ENCODE measurements at places on chromosomes 5 and 9.

GRCh38 chr9:123589361-123590239 lies 233.6 kb downstream of the CRB2 start:
- no peak for DNase-seq

- DNase-seq, result no peak
Measured at GRCh38 chr5:123709422-123709821, 197.4 kb downstream of the CSNK1G3 start.

GRCh38 chr5:17995997-17996396 lies 361.7 kb downstream of the TAF11L14 start:
- no peak for DNase-seq

GRCh38 chr5:80254767-80255430 lies 949 bp downstream of the SERINC5 start:
- DNase-seq, result peak; percentile 25

DNA sequence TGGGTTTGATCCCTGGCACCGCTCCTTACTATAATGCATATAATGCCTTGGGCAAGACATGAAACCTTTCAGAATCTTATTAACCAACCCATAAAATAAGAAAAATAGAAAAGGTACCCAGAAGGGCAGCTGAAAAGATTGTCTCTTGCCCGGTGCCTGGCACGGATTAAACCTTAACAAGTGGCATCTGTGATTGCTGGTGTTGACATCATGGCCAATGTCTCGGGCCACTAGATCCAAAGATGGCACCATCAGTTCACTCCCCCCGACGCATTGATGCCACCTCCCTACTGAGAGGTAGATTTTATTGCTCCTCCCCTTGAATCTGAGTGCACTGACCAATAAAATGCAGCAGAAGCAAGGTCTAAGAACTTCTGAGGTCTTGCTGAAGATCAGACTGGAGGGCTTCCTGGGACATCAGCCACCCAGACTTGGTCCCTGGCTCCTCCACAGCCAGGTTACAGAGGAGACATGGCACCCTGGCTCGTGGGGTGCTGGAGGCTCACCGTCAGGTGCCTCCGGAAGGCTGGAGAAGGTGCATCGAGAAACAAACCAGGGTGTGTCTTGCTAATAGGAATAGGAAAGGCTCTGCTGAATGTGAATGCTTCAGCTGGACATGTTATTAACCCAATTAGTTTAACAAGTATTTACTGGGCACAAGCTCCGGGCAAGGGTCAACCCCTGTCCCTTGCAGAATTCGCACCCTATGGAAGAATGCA lies 80.0 kb upstream of the COL5A1 start:
- DNase-seq, result no peak

DNA sequence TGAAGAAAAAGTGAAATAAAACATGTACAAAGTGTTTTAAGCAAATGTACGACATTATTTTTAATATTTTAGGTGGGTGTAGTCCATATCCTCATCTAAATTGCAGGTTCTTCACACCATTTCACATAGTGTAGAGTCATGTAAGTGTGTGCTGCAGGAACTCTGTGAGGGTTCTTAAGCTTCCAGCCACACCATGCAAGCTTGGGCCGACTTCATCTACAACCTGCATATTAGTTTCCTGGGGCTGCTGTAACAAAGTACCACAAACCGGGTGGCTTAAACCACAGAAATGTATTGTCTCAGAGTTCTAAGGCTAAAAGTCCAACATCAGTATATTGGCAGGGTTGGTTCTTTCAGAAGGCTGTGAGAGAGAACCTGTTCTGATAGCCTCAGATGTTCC lies 10.2 kb downstream of the PAM start:
- DNase-seq, result no peak

DNA sequence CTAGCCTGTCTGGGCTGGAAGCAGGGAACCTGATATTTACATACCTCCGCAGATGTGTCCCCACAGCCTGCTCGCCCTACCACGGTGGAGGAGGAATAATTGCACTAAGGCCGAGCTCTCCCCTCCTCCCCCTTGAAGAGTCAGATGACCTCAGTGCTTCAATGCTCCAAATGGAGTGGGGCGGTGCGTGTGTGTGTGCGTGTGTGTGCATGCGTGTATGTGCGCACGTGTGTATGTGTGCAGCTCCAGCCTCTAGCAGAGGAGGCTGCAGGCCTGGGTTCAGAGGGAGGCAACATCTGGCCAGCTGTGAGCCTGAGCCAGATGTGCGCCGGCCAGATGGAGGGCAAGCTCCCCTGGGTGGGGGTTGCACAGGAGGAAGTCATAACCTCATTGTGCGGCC lies 90.5 kb downstream of the NRG2 start:
- DNase-seq, result no peak

DNA sequence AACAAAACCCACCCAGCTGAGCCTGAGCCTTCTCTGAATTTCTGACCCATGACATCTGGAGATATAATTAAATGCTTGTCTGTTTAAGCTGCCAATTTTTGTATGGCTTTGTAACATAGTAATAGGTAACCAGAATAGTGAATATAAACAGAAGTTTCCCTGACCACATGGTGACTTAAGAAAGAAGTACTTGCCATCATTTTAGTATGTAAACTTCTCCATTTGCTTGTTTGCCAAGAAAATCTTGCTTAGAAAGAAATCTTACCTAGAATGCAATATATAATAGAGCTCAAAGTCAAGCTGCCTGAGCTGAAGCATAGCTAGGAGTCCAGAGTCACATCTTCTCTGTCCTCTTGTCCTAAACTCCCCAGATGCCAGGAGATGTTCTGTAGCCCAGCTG lies 117.0 kb downstream of the PCSK1 start:
- DNase-seq, result no peak

- DNase-seq, result no peak
Measured at GRCh38 chr9:137919649-137920141, 42.1 kb downstream of the CACNA1B start.

DNA sequence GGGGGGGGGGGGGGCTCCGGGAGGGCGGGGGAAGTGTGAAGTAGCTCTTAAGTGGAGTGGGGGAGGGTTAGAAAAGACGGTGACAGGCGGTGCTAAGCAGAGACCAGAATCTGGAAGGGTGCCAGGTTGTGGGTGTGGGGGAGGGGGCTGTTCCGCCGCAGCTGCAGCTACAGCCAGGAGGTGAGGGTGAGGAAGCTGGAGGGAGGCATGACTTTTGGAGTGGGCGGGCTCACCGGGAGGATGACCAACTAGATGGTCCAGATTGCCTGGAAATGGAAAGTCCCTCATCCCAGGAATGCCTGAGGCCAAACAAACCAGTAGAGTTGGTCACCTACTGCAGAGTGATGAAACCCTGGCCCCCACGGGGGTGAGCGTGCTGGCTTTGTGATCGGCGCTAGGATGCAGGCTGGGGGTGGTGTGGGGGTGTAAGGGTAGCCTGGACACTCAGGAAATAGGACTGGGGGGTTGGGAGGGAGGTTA lies 158.1 kb upstream of the SHB start:
- no peak for DNase-seq

GRCh38 chr5:75510417-75510835 lies 1.0 kb downstream of the CERT1 start:
- DNase-seq, result no peak

- DNase-seq, result no peak
Measured at GRCh38 chr5:80409367-80409966, 1.6 kb downstream of the ZFYVE16 start.

DNA sequence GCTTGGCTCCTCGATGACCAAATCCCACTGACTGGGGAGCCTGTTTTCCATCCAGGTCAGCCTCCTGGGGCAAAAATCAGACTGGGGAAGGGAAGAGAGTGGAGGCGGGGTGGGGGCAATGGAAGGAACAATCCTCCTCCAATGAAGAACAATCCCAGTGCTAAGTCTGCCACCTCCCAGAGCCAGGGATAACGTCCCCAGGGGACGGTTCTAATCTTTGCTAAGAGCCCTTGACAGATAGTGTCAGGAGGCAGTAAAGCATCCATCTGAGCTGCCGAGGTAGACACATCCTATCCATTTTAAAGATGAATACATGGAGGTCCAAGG lies 298.5 kb upstream of the MSX2 start:
- DNase-seq, result no peak

DNA sequence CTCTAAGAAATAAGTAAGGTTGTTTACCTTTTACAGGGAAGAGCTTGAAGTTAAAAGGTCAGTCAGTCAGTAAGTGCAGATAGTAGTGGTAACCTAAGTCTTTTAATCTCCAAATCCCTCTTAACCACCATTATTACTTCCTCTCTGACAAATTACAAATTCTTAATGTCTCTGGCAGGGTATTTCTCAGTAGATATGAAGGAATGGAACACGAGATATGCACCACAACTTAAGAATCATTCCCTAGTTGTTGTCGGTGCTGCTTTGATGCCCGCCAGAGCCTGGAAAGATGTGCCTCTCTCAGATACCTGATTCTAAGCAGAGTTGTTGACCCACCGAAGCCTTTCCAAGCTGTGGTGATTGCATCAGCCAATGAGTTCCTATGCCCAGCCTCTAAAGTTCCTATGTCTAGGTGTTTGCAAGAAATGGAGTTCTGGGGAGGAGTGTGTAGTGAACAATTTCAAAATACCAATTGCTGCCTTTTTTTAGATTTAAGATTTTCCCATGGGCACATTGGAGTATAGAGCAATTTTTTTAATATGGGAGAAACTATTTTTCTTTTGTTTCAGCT lies 78.5 kb downstream of the CD180 start:
- no peak for DNase-seq

- DNase-seq, result no peak
Measured at GRCh38 chr5:4977416-4978110, 162.6 kb upstream of the ADAMTS16 start.

DNA sequence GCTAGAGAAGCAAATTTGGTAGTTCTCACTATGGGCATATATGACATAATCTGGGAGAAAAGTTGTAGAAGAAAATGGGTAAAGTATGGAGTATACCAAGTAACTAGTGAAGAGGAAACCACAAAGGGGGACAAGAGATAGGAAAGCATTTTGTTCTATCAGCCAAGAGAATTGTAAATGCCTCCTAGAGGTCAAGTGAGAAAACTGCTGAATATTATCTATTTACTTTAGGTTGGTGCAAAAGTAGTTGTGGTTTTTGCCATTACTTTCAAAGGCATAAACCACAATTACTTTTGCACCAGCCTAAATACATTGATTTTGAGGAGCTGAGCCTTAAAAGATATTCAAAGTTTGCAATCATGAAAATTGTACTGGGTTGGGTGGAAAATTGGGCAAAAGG lies 126.7 kb upstream of the GRHPR start:
- DNase-seq, result no peak

GRCh38 chr9:99370376-99370775 lies 148.3 kb downstream of the SEC61B start:
- DNase-seq, result no peak

- DNase-seq, result no peak
Measured at GRCh38 chr5:54624805-54625568, 107.4 kb downstream of the SNX18 start.

DNA sequence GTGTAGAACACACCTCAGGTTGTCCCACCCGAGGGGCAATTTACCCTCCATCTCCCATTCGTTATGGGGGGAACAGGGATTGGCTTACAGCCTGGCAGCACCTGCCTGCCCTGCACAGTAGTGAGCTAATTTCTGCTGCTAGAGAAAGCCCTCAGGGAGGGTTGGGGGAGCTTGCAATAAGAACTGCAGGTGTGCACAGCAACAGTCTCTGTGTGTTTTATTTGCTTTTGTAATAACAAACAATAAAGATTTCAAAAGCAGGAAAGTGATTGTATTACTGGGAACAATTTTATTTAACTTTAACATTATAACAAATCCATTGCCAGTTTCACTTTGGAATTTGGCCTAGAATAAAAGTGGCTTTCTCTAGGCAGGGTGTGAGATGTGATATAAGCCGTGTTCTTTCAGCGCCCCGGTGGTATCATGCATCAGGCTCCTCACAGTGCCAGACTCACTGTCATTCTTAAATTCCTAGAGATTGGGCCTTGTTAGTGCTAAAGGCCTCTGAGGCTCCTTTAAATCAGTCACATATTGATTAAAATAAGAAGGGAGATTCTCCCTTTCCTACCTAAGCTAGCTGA lies 81.1 kb downstream of the RMI1 start:
- no peak for DNase-seq

GRCh38 chr5:160211352-160211751 lies 18.0 kb upstream of the FABP6 start:
- no peak for DNase-seq

DNA sequence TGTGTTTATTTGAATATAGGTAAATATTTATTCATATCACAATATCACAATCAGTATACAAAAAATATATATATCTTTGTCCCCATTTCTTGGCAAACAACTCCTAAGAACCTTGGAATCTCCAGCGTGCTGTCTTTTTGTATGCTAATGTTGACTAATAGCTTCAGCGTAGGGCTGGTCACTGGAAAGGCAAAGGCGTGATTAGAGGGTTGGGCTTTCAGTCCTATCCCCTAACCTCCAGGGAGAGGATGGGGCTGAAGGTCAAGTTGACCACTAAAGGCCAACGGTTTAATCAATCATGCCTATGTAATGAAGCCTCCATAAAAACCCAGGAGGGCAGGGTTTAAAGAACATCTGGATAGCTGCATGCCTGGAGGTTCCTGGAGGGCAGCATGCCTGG lies 79.6 kb upstream of the BNC2 start:
- no peak for DNase-seq

GRCh38 chr9:137678202-137678601 lies 59.4 kb downstream of the EHMT1 start:
- DNase-seq, result no peak

DNA sequence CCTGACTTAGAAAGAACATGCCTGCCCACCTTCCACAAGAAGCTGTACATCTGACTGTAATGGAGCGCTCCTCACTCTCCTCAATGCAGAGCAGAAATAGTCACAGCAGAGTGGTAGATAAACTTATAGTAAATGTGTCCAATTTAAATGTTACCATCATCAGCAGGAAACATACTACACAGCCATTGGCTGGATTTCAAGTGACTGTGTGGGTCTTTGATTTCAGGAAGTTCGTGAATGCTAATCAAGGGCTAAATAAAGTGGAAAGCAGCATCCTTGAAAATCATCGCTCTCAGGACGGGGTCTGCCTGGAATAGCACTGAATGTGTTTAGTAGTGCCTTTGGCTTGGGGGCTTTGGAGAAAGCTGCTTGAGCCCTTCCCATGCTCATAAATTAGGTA lies 32.4 kb upstream of the CRHBP start:
- DNase-seq, result no peak

- peak; percentile 53 for DNase-seq
Measured at GRCh38 chr5:110726249-110727024, at the start of gene TMEM232. Gene TMEM232 (minus strand): TSS chr5:110726671. CDS start chr5:110667352, 59,319 bp downstream.
